ENCODE measurements at places on chromosomes 7 and 10.

- no peak for DNase-seq
These were observed 41.1 kb upstream of the CABCOCO1 start for GRCh38 chr10:61621605-61622051.

DNA sequence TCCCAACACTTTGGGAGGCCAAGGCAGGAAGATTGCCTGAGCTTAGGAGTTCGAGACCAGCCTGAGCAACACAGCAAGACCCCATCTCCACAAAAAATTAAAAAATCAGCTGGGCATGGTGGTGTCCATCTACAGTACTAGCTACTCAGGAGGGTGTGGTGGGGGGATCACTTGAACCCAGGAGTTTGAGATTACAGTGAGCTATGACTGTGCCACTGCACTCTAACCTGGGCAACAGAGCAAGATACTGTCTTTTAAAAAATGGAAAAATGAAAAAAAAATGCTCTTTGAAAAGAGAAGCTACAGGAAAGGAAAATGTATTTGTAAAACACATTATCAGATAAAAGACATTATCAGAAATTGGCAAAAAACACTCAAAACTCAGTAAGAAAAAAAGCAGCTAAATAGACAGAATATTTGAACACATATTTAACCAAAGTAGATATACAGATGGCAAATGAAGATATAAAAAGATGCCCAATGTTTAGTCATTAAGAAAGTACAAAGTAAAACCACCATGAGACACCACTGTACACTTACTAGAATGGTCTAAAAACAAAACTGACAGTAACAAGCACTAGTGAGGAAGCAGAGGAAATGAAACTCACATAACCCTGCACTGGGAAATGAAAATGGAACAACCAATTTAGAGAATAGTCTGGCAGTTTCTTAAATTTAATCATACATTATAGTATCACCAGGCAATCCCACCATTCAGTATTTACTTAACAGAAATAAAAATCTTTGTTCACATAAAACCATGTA is 40.5 kb downstream of the NRBF2 start:
- DNase-seq = no peak

GRCh38 chr7:30510124-30511075 is 5.8 kb upstream of the GGCT start:
- DNase-seq = no peak

GRCh38 chr7:30001998-30002397 is 12.4 kb upstream of the SCRN1 start:
- DNase-seq = no peak

GRCh38 chr10:7606951-7607404 is 59.8 kb downstream of the ITIH5 start:
- no peak for DNase-seq

DNA sequence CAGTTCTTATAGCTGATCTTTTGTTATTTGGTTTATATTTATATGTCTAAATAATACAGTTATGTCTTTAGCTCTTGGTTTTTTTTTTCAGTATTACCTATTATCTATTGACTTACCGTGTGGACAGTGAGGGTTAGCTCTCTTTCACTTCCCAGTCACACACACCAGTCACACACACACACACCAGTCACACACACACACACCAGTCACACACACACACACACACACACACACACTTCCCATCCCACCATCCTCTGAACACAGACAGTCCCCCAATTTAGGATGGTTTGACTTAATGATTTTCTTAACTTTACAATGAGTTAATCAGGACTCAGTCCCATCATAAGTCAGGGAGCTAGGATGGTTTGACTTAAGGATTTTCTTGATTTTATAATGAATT is 18.9 kb upstream of the AGFG2 start:
- DNase-seq = no peak

DNA sequence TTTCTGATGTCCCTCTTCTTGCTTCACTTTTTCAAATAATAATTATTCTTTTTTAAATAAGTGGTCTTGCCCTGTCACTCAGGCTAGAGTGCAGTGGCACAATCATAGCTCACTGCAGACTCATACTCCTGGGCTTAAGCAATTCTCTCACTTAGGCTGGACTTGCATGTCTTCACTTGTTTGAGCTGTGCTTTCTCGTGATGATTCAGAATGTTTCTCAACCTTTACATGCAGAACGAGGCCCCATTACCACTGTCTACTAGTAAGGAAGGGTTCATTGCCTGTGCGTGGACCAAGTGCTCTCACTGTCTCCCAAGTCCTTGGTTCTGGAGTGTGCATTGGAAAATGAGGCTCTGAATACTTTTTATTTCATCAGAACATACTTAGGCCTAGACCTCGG is 468.6 kb upstream of the COBL start:
- DNase-seq = no peak

GRCh38 chr7:13628239-13629001 is 361.0 kb downstream of the ETV1 start:
- DNase-seq = no peak

All from effector CD8-positive, alpha-beta T cell (primary cell).